ENCODE measurements at places on chromosomes 3 and 15.

DNA sequence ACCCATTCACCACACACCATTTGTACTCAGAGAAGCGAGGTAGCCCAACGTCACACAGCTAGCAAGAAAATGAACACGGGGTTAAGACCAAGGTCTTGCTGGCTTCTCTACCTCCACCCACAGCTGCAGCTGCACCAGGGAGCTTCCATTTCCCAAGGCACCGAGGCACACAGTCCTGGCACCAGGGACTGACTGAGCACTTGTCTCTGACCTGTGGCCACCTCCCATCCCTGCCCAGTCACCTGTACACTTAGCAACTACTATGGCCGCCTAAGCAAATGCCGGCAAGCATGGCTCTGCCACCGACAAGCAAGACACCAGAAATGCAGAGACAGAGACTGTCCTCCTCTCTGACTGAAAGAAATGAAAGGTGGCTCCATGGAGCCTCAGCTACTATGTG is 15.3 kb downstream of the ZXDC start:
- no peak for DNase-seq

GRCh38 chr3:194592798-194593752 is 40.1 kb downstream of the TMEM44 start:
- DNase-seq = no peak

DNA sequence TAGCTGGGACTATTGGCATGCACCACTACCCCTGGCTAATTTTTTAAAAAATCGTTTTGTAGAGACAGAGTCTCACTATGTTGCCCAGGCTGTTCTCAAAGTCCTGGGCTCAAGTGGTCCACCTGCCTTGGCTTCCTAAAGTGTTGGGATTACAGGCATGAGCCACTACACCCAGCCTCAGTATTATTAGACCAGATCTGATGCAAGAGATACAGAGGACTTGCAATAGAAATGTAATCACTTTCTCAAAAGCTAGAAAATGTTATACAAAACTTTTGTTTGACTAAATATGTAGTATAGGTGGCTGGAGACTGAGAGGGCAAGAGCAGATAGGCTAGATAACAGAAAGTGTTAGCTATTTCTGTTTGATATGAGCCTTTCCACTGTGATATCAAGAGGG is 531.9 kb downstream of the SOX2 start:
- DNase-seq = no peak

- no peak for DNase-seq
These were observed 2.4 kb upstream of the STT3B start for GRCh38 chr3:31530039-31530959.

DNA sequence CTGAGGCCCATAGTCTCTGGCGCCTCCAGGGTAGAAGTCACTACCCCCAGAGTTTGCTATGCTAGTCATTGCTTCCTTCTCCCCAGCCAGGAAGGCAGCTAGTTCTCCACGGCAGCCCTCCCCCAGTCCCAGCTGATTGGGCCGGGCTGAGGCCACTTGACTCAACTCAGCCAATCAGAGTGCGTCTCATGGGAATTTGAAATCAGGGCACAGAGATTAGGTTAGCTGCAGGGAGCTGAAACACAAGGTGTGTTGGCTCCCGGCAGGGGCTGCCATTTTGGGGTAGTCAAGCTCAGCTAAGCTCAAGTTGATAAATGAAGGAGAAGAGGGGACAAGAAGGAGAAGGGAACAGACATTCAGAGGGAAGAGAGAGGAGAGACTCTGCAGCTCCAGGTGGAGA is 32.8 kb downstream of the LINGO1 start:
- no peak for DNase-seq

- DNase-seq = no peak
These were observed 1.3 kb upstream of the ETV5 start for GRCh38 chr3:186109897-186110803.

GRCh38 chr3:46266598-46266997 is 24.3 kb downstream of the CCR3 start:
- DNase-seq = no peak

DNA sequence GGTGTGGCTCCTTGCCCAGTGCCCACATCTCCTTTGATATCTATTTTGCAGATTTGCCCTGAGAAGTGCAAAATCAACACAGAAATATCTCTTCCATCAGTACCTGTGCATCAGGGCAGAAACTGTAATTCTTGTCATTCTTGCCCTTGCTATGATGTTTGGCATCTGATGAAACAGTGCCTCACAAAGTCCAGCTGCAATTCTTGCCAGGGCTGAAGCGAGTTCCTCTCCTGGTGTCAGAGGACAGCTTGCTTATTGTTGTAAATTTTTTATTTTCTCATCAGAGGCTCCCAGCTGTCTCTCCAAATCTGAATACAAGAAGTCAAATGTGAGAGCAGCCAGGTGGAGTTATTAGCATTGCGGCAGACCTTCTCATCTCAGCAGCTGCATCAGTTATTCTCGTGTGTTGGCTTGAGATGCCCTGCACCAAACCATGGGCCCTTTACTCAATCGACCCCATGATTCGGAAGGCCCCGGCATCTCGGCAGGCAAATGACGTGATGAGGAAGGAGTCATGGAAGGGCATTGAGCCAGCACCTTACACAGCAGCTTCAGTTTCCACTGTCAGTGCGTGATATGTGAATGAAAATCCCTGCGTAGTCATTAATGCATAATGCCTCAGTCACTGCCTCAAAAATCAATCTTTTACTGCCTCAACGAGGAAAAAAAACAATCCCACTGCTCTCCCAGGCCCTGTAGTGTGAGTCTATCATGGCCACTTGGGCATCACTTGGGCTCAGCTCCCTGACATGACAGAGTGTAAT is 93.4 kb downstream of the CCNL1 start:
- DNase-seq = no peak

DNA sequence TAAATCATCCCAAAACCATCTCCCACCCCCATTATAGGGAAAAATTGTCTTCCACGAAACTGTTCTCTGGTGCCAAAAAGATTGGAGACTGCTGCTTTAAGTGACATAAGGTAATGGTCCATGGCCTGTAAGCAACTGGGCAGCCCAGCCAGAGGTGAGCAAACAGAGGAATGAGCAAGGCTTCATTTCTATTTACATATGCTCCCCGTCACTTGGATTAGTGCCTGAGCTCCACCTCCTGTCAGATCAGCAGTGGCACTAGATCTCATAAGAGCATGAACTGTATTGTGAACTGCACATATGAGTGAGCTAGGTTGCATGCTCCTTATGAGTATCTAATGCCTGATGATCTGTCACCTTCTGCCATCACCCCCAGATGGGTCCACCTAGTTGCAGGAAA is 1159.8 kb upstream of the ALCAM start:
- DNase-seq = no peak

DNA sequence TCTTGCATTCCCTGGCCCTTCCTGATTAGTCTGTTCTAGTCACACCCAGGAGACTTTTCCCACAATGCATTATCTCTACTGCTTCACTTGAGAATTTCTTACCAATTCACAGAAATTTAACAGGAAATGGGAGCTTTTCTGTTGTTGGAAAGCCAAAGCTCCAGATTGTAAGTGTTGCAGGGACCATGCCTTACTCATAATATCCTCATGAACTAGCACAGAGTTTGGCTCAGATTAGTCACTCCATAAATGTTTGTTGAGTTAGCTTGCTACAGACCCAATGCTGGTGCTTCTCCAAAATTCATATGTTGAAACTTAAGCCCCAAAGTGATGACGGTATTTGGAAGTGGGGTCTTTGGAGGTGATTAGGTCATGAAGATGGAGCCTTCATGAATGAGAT is 232.6 kb downstream of the GAP43 start:
- no peak for DNase-seq

DNA sequence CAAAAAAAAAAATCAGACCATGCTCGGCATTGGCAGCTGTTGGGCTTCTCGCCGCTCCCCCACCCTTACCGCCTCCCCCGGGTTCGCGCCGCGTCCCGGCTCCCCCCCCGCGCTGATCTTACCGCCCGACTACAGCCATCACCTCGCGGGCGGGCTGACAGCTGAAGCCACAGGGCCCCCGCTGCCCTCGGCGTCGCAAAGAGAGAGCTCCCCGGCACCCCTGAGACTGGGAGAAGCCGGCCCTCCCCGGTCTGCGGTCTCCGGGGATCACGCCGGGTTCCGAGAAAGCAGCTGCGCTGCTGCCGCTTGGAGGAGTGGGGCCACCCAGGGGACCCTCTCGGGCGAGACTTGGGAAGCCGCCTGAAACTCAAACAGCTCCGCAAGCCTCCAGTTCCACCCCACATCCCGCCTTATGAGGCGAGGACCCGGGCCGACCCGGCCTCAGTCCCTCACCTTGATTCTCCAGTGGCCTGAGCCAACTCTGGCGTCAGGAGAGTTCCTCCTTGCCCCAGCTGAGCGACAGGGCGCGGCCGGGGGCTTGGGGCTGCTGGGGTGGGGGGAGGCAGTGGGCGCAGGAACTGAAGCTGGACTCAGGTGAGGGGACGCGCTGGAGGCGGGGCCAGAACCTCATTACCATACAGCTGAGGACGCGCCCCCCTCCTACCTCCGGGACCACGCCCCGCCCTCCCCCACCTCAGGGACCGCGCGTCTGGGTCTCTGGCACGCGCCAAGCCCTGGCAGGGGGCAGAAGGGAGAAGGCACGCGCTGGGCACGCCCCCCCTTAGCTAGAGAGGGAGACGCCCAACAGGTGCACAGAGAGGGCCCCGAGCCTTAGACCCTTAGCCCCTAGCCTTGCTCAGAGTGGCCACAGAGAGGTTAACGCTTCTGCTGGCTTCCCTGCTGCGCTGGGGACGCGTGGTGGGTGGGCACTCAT is 1.0 kb upstream of the DLL4 start:
- no peak for DNase-seq

DNA sequence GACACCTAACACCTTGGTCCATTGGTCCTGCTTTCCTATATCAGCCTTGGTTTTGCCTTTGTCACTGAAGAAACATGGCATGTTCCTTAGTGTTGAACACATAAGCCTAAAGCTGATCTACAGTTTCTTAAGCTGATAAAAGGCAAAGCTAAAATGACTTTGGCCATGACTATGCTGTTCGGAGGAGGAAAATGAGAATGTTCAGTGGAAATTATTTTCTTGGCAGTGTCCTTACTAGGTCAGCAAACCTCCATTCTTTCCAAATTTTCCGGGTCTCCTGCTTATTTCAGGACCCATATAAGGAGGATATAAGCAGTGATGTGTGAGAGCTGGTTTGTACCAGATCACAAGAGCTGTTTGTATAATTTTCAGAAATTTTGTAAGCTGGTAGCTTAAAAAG is 832.9 kb upstream of the CFAP20DC start:
- no peak for DNase-seq

DNA sequence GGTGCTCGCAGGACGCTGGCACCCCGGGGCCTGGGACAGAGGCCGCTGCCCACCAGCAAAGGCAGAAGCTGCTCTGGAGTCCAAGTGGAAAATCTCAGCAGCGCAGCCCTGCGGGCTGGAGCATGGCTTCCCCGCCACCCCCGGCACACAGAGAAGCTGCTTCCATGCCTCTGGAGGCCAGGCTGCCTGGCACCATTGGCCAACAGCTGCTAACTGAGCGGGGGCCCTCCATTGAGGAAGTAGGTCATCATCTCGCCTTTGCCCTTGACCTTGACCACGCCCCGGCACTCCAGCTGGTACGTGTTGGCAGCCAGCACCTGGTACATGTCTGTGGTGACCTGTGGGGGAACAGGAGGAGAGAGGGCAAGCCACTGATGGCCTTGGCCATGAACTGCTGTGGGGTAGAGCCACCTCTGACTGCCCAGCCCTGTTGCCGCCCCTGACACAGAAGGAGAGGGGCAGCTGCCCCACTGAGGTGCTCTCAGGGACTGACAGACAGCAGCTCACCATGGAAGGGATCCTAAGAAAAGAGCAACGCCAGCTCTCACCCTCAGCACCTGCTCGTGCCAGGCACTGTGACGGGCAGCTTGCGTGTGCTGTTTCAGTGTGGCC is 82.8 kb downstream of the SEC22A start:
- no peak for DNase-seq

DNA sequence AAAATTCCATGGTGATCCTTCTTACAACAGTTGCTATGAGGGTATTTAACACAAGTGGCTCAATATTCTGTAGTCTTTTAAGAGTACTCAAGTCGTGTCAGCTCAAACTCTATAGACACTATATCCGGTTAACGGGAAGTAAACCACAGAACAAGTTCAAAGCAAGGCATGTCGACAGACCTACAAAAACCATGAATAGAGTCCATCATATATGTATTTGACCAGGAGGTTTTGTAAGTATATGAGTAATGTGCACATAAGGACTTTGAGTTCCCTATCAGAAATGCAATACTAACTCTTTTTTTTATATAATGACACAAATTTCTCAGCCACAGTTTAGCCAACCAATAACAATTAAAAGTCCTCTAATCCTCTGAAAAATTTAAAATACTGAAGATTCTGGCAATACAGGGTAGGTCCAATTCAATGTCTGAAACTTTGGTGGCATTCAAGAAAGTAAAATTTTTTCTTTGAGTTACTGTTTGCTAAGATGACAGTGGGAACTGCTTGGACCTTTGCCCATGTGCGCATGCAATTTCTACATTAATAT is 93.7 kb downstream of the NEK10 start:
- DNase-seq = no peak
